Hematopoietic multipotent progenitor cell treated with erythropoietin and hydrocortisone succinate and interleukin-3 and kit ligand, for 15 days (in vitro differentiated cells): ENCODE measurements at places on chromosomes 5 and 9.

- DNase-seq: no peak
Observed at GRCh38 chr5:54975701-54976100, 9.7 kb downstream of the ESM1 start.

DNA sequence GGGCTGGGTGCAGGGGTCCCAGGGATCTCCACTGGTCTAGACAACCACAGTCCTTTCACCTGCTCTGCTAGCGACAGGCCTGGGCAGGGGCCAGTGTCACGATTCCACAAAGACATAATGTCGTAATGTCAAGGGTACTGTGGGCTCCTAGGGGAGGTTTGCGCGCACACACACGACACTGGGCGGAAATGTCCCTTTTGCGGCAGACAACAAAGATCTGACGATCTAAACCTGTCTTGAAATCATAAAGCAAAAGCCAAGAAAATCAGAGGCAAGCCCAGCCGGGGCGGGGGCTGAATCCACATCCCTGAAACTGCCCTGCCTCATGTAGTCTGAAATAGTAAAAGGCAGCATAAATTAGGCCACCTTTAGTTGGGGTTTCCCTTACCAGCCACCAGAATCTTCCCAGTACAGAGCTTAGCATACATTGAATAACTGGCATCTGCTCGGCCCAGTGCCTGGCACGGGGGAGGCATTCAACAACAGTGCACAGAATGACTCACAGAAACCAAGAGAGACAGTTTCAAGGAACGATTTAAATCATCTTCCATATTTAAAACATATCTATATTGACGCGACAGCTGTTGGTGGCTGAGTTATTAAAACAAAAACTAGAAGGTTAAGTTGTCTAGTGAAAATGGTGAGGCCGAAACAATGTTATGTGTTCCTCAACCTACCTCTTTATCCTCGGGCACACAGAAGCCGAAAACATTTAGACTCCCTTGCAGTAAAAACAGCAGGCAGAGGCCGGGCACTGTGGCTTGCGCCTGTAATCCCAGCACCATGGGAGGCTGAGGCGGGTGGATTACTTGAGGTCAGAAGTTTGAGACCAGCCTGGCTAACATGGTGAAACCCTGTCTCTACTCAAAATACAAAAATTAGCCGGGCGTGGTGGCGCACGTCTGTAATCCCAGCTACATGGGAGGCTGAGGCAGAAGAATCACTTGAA is 151.0 kb downstream of the MYO10 start:
- no peak for DNase-seq

GRCh38 chr5:68372161-68372560 is 156.6 kb downstream of the PIK3R1 start:
- no peak for DNase-seq

DNA sequence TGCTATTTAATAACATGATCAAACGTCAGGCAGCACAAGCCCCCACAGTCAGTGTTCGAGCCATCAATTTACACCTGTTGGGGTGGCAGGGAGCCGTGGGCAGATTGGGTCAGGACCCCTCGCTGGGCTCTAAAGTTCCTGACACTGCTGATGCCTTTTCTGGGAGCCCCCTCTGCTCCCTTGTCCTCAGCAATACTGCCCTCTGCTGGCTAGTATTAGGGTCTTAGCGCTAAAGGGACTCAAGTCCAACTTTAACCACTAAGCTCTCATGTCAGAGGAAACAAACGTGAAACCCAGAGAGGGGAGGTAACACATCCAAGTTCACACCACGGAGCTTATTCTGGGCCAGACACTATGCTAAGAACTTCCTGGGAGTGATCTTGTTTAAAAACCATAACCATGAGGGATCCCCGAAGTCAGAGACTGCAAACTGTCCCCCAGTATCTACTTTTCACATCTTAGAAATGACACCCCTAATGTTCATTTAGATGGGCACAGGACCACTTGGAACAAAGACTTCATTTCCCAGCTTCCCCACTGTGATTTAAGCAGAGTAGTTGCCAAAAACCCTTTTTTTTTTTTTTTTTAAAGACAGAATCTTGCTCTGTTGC is 20.4 kb downstream of the ANKS6 start:
- peak; percentile 55 for DNase-seq

DNA sequence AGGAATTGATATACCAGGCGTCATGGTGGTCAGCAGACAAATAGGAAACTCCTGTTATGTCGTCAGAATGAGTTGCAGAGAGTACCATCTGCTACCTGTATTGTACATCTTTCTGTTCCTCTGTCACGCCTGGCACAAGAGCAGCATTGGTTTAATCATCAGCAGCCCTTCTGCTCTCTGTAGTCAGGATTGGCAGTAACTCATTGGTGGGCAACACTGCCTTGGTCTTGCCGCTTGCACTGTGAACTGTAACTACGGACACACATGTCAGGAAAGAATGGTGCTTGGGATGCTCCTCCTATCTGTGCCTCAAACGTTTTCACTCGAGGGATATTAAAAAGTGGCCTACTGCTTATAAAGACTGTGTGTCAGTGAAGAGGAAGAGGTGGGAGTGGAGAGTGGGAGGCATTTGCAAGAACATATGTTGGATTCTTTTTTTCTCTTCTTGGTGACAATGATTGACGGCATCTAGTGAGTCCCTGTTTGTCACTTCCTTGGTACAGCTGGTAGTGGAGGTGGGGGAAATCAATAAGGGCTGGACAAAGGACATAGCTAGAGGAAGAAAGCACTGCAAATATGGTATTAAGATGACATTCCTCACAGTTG is 76.6 kb downstream of the F2RL2 start:
- DNase-seq: no peak
